ENCODE measurements at places on chromosomes 4 and X.

- DNase-seq, result no peak
Measured at GRCh38 chr4:137076908-137077307, 455.4 kb downstream of the PCDH18 start.

GRCh38 chrX:86329174-86329573 is 180.9 kb downstream of the DACH2 start:
- DNase-seq, result no peak

DNA sequence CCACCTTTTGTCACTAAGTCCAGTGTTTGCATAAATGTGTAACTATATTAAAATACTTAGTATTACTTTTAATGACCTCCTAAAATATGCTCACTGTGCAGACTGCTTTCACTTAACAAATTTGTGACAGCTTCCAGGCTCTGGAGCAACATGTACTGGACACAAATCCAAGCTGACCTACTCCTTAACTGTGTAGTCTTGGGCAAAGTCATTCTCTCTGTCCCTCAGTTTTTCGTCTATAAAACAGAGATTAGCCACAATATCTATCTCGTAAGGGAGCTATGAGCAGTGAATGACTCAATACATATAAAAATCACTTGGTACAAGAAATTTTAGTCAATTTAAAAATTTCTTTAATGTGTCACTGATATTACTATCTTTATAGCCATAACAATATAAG is 20.4 kb upstream of the RAB40A start:
- no peak for DNase-seq

- no peak for DNase-seq
Measured at GRCh38 chrX:465418-466215, 78.9 kb upstream of the PPP2R3B start.

GRCh38 chr4:100797791-100798190 is 280.0 kb upstream of the EMCN start:
- DNase-seq, result no peak

DNA sequence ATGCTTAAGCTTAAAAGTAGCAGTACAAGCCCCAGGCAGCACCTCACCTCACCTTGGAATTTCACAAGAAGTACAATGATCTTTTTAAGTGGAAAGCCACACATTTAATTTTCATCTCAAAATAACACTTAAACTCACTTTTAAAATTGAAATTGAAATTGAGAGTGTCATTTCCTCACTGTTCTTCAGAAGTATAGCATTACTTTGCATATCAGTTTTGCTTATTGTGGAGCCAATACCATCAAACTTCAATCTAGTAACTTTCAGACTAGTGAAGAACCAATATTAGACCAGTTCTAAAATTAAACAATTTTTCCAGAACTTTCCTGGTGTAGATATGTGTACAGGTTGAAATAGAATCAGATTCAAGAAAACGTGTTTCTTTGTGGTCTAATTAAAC is 242.4 kb downstream of the NDST4 start:
- DNase-seq, result no peak

GRCh38 chr4:68617003-68617698 is 41.0 kb upstream of the UGT2B17 start:
- DNase-seq, result no peak

- DNase-seq, result no peak
Measured at GRCh38 chr4:182869697-182870096, 47.5 kb downstream of the DCTD start.

DNA sequence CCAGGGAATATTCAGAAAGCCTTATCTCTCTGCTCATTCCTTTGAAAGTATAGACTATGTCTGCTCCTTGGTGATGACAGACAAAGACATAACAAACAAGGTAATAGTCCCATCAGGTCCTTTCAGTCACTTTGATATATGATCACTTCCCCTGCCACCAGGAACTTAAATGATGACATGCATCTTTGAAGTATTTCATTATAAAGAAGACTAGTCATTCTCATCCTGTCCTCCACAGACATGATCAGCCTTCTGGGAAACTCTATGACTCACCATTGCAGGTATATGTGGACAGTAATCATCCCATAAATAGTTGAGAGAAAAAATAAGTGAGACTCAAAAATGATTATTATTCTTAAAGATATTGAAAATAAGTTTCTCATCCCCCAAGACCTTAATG is 117.5 kb upstream of the VCX2 start:
- no peak for DNase-seq

GRCh38 chrX:1134976-1135375 is 77.5 kb downstream of the CRLF2 start:
- no peak for DNase-seq

GRCh38 chr4:140150886-140151698 is 2.9 kb downstream of the MAML3 start:
- DNase-seq, result peak; percentile 29

- no peak for DNase-seq
Measured at GRCh38 chrX:119826399-119826959, 26.3 kb downstream of the UPF3B start.

DNA sequence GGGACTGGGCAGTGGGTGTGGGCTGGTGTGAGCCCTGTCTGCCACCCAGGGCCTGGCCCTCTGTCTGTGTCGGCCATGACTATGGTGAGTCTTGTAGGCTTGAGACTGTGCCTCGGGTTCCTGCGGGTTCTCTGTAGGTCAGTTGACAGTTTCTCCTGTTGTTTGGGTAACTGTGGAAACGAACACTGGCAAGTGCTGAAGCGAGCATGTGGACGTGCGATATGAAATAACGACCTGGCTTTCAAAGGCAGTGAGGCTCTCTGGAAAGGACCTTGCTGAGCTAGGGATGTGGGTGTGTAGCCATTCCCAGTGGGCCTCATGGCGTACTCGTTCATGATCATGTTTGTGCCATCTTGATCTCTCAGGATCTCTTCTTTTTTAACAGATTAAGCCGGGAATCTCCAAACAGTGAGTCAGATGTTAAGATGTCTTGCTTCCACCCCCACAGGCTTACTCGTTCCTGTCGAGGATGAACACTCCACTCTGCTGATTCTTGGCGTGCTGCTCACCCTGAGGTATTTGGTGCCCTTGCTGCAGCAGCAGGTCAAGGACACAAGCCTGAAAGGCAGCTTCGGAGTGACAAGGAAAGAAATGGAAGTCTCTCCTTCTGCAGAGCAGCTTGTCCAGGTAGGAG is 41.3 kb downstream of the HTT start:
- DNase-seq, result no peak

- DNase-seq, result no peak
Measured at GRCh38 chrX:24207826-24208225, 58.3 kb downstream of the ZFX start.

GRCh38 chrX:153828723-153829548 is 1.4 kb downstream of the PDZD4 start:
- DNase-seq, result no peak

DNA sequence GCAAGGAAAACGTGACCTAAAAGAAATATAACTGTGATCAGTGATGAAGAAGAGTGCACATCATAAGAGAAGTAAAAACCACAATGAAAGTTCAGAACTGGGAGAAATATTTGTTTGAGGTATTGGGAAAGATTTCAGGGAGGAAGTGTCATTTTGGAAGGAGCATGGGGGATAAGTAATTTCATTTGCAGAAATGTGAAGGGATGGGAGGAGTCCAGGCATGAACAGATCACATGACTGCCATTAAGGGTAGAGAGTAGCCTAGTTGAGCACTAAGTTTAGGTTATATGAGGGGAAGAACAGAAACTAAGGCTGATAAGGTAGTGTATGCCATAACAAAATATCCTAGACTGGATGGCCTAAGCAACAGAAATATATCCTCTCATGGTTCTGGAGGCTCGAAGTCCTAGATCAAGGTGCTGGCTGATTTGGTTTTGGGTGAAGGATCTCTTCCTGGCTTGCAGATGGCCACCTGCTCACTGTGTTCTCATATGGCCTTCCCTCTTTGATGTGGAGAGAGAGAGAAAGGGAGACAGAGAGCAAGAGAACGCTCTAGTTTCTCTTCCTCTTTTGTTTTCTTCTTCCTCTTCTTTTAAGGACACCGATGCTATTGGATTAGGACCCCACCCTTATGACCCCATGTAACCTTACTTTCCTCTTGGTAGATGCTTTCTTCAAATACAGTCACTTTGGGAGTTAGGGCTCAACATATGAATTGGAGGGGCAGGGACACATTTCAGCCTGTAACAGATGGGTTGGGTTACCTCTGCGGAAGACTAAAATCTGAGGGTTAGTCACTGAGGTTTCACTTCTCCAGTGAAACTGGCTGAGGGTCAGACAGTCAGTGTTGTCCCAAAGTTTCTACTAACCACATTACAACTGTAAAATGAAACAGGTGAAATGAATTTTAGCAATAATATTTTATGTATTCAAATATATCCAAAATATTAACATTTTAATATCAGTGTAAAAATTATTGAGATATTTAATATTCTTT is 77.9 kb downstream of the EGF start:
- DNase-seq, result no peak

GRCh38 chr4:120826853-120827252 is 95.7 kb downstream of the PRDM5 start:
- no peak for DNase-seq

DNA sequence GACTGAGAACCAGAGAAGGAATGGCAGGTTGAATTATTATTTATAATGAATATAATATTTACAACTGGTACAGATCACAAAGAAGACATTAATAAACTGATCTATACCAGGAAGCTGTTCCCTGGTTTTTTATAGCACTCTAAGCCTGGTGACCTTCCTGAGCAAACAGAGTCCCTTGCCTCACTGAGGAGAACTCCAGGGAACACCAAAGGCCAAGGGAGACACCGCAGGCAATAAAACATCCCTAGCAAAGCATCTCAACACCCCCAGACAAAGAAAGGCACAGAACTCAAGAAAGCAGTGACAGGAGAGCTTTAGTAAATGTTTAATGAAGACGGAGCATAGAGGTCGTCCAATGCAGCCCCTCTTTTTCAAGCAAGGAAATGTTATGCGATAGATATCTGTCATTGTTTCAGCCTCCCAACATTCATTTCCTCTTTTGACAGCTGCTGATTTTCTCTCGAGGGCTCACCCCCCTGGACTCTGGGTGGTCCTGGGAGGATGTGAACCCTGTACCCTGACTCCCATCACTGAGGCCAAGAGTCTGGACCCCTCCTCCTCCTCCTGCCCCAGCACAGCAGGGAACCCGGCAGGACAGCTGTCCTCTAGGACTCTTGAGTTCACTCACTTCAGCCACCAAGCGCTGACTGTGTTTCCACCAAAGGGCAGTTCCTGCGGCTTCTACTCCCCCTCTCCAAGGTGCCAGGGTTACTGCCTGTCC is 342.5 kb upstream of the GATB start:
- DNase-seq, result no peak
